Kidney epithelial cell (primary cell): ENCODE measurements at places on chromosomes 7 and 10.

DNA sequence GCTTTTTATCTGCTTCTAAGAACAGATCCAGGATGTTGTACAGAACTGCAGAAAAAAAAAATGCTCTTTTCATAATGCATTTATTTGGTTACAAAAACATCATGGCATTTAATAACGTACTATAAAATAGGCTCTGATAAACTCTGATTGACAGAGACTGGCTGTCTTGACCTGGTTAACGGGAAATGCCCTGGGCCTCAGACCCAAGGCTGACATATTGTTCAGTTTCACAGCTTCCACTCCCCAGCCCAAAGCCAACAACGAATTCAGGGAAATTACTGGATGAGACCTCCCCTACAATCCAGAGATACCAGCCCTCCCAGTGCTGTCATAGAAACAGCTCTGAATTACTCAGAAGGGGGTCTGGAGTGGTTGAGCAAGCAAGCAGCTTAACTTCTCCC is 260.1 kb downstream of the CREB5 start:
- no peak for DNase-seq

GRCh38 chr10:117260084-117260483 is 19.2 kb downstream of the SLC18A2 start:
- DNase-seq: no peak

- DNase-seq: no peak
Observed at GRCh38 chr7:112400141-112400540, 50.1 kb upstream of the IFRD1 start.

GRCh38 chr7:147771344-147771743 is 819.2 kb upstream of the C7orf33 start:
- DNase-seq: no peak

GRCh38 chr7:88202278-88202677 is 17.6 kb downstream of the SRI start:
- no peak for DNase-seq

GRCh38 chr7:121023194-121023593 is 34.7 kb downstream of the CPED1 start:
- DNase-seq: no peak

DNA sequence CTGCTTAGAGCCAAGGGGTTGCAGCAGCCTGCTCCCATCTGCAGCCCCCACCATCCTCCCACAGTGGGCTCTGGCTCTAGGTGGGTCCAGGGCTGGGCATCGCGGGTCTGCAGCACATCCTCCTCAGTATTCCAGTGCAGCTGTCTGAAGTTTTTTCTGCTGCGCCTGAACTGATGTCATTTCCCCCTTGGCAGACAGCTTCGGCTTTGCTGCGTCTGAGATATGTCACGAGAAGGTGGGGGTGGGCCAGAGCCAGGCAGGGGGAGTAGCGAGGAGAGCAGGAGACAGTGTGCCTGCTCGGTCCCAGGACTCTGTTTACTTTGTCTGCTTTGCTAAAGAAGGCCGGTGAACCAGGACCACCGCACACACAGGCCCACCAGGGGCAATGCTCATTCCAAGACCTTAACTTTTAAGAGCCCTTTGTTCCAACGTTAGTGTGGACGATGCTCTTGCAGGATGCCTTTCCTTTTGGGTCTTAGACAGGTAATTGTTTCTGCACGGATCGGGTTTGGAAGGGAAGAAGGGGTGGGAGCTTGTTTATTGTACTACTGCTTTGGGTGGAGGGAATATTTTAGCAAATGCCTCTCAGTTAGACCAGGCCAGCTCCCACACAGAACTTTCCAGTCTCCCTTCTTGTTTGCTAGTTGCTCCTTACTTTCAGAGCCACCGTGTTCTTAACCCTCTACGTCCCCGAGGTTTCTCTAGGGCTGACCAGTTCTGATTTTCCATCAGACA is 32.4 kb downstream of the WBP1L start:
- DNase-seq: no peak

DNA sequence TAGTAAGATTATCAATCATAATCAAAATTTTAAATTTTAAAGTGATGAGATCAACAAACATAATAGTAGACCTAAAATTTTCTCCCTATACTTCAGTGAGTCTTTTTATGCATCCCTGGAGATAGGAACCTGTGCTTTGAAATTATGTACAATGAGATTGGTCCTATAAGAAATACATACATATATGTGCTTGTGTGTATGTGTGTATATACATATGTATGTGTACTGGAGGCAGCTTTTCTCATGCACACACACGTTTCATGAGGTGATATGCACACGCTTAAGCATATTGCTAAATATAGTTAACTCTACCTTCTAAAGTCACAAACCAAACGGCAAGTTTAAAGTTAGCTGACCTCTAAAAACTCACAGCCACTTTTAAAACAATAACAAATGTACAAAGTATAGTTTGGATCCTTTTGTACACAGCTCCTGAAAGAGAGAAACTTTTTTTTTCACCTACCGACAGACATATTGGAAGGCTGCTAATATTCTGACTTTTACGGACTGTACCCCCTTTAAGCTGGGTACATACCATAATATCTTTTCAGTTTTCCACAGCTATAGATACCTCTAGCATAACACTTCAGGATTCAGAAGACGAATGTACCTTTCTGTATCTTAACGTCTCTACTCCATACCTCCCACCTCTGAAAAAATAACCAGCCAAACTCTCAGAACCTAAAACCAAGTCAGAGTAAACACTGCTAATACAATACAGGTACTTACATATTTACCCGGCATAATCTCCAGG is 3.3 kb downstream of the ITGB1 start:
- DNase-seq: no peak

DNA sequence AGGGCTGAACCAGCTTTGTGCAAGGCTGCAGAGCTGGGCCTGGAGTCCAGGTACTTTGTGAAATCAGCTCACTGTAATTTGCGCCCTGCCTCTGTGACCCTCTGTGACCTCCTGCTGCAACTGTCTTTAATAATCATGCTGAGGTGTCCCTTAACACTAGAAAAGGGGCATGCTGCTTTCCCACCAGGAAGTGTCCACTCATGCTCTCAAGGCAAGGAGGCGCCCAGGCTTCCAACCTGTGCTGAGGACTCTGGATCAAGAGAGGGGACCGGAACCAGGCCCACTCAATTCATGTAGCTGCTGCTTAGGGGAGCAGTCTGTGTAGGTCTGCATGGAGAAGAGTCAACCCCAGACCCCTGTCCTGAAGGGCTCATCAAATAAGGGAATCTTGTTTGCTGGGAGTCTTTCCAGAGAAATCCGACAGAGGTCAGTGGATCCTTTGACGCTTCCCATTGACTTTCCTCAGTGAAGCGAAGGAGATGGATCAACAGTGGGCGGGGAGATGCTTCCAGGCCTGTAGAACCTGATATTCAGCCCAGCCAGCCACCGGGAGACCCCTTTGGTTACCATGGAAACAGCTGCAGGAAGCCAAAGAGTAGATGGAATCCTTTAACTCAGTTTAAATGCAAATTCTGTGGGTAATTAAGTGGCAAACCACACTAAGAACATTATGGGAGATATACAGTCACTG is 945.9 kb downstream of the GRID1 start:
- no peak for DNase-seq

- no peak for DNase-seq
Observed at GRCh38 chr7:33612442-33612841, 292.9 kb upstream of the BMPER start.

GRCh38 chr10:18505456-18506118 is 145.8 kb downstream of the NSUN6 start:
- no peak for DNase-seq

GRCh38 chr10:103941801-103942200 is 23.8 kb upstream of the STN1 start:
- DNase-seq: no peak

- no peak for DNase-seq
Observed at GRCh38 chr7:22697876-22698606, 29.0 kb upstream of the IL6 start.

- no peak for DNase-seq
Observed at GRCh38 chr10:34637418-34637911, 177.6 kb downstream of the PARD3 start.

- no peak for DNase-seq
Observed at GRCh38 chr10:22693371-22693784, 21.0 kb downstream of the PIP4K2A start.

DNA sequence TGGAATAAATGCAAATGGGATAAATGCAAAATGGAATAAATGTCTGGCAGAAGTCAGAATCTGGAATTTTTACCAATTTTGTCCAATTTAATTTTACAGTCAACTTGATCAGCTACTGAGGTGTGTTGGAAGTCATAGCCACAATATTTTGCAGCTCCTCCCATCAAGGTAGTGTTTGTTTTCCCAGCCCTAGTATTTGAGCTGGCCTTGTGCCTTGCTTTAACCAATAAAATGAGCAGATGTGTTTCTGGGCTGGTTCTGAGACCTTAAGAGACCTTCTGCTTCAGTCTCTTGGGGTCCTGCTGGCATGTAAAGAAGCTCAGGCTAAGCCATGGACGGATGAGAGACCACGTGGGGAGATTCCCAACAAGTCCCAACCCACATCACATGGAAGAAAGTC is 42.7 kb upstream of the RSBN1L start:
- DNase-seq: no peak

GRCh38 chr7:45052011-45052410 is 36.8 kb downstream of the NACAD start:
- no peak for DNase-seq

DNA sequence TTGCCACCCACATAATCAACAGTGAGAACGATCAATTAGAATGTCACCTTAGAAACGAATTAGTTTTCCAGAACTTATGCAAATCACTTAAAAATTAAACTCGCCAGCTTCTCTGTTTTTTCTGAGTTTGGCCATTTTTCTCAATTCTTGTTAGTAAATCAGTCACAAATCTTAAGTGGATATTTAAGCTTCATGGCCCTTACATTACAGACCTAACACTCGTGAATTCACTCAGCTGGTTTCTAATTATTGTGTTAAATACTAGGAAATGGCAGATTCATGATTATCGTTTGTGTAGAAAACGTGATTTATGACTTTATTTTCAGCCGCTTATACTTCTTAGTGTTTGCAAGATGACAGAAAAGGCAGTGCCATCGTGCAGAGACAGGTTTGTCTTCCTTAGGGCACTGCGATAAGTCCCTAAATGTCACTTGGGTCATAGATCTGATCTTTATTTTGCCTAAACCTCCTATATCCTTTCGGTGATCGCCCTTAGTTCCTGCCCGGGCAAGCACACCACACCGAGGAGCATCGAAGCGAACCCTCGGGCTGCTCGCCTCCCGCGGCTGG is 587 bp upstream of the CELF2 start:
- no peak for DNase-seq

GRCh38 chr7:114783508-114783907 is 138.4 kb upstream of the MDFIC start:
- no peak for DNase-seq

DNA sequence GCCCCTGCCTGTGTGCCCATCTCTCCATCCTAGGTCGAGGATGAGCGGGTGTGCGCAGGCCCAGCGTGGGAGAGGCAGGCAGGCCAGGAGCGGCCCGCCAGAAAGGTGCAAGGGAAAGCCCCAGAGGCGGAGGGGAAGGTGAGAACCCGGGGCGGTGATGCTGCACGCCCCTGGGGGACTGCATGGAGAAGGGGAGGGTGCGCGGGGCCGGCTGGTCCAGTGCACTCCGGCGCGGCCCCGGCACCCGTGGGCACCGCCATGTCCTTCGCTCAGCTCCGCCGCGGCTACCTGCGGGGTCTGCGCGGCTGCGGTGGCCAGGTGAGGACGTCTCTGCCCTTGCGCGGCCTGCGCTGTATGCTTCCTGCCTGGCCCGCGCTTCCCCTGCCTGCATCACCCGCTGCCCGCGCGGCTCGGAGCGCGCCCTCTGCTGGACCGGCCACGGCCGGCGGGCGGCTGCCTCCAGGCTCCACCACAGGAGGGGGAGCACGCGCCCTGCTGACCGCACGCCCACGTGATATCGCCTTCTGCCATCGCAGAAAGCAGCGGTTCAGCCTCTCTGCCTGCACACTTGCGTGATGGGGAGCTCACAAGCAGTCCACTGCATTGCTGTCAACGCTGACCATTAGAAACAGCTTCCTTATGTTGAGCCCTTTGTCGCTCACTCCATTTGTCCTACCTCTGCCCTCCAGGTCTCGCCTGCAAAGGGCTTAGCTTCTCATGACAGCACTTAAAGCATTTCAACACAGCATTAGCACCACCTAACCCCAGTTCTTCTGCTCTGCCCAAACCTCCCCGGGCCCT is 73.9 kb downstream of the CXCL12 start:
- peak; percentile 35 for DNase-seq

DNA sequence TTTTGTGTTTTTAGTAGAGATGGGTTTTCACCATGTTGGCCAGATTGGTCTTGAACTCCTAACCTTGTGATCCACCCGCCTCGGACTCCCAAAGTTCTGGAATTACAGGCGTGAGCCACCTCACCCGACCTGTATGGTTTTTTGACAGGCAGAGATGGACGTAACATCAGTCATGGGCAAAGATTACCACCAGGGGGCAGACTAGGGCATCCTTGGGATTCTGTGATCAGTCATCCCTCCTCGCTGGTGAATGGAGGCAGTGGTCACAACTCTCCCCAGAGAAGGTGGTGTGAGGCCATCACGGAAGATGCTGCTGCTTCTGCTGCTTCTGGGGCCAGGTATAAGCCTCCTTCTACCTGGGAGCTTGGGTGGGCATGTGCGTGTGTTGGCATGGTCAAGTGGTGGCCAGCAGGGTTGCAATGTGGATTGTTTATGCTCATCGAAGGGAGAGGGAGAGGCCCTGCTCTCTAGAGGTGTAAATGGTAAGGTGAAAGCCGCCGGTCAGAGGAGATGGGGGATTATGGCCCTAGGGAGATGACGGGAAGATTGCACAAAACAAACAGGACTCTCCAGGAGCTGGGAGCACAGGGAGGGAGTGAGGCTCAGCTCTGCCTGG is 122.7 kb upstream of the PRSS1 start:
- DNase-seq: no peak

GRCh38 chr7:11985971-11986370 is 154.0 kb upstream of the THSD7A start:
- no peak for DNase-seq

GRCh38 chr7:4093483-4093882 is 588.6 kb upstream of the FOXK1 start:
- DNase-seq: no peak

DNA sequence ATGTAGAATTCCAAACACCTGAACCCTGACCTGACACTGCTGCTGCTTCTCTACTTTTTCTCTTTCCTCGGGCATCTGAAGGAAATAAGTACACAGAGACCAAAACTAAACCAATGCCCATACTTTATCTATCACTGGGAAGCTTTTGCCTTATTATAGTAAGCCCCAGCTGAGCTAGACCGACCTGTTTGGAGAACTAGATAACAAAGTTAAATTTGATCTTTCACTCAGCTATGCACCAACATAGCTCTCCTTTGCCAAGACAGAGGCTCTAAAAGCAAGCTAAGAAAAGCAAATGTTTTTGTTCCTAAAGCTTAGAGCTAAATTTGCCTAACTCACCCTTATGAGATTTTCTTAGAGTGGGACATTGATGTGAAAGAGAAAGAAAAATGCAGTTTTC is 39.1 kb downstream of the NHLRC2 start:
- no peak for DNase-seq

- no peak for DNase-seq
Observed at GRCh38 chr7:75814407-75814947, 871 bp upstream of the CCL24 start.

DNA sequence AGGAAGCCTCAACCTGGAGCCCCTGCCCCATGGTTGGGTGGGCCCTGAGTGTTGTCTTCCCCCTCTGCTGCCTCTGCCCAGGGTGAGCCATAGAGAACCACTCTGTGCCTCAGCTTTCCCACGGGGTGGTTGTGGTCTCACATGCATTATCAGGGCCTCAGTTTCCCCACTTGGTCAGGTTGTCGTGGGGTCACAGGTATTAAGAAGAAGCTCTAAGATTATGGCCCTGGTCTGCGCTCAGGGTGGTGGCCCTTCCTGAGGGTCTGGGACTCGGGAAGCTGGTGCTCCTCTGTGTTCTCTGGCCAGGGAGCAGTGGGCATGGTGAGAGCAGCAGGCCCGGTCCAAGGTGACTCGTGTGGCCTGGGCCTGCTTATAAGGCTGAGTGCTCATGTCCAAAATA is 17.8 kb downstream of the LRRC27 start:
- DNase-seq: no peak
